Left cardiac atrium (tissue), 4 donors: ENCODE measurements at places on chromosomes 4 and X. TPM values are rescaled to one million over a fixed set of nuclear protein-coding genes. Genes with fewer than 3 reads are reported as not detected.

Gene SMARCA1
- total RNA-seq: 41.9 TPM

Gene PAGE4
- not detected for total RNA-seq

Gene MAGEB18
- not detected for total RNA-seq

Gene PRR32
- 4.9 TPM for total RNA-seq

Gene PF4V1
- not detected for total RNA-seq

Gene GPR82
- total RNA-seq: not detected
